ENCODE measurements at places on chromosomes 2 and 18.

GRCh38 chr2:8761529-8762164 is 75.8 kb downstream of the KIDINS220 start:
- DNase-seq, result no peak

DNA sequence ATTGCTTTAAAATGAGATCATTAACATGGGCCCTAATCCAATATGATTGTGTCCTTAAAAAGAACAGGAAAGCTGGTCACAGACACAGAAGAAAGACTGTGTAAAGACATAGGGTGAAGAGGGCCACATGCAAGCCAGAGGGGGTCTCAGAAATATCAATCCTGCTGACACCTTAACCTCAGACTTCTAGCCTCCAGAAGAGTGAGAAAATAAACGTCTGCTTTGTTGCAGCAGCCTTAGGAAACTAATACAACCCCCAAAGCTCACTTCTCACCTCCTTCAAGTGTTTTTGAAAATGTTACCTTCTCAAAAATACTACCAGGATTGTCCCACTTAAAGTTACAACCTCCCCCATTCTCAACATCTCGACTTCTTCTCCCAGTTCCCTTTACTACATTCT is 39.8 kb upstream of the SESTD1 start:
- DNase-seq, result no peak

DNA sequence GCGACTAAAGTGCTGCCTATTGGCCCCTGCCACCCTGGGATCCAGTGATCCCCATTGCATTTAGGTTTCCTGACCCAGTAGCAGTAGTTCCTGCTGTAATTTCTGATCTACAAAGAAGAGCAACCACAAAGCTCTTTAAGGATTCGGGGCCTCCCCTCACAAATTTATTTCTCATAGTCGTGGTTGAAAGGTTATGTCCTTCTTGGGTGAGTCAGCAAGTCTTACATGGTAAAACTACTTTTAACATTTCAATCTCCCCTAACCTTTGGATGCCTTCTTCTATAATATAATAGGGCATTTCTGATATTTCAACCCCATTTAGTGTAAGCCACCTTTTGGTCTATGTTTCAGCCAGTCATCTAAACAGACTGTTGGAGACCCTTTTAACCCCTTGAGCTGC is 14.9 kb downstream of the PIKFYVE start:
- no peak for DNase-seq

- no peak for DNase-seq
These were observed 167.5 kb downstream of the ALK start for GRCh38 chr2:29753671-29754444.

GRCh38 chr18:68314403-68314802 is 400.5 kb downstream of the TMX3 start:
- DNase-seq, result no peak

- DNase-seq, result no peak
These were observed 37.1 kb downstream of the FAM161A start for GRCh38 chr2:61816480-61817355.

GRCh38 chr2:121080013-121080772 is 204.8 kb downstream of the TFCP2L1 start:
- peak; percentile 41 for DNase-seq

GRCh38 chr2:215811409-215812345 is 201.7 kb downstream of the MREG start:
- DNase-seq, result no peak

GRCh38 chr2:120787822-120788700 is 52.4 kb downstream of the GLI2 start:
- no peak for DNase-seq

DNA sequence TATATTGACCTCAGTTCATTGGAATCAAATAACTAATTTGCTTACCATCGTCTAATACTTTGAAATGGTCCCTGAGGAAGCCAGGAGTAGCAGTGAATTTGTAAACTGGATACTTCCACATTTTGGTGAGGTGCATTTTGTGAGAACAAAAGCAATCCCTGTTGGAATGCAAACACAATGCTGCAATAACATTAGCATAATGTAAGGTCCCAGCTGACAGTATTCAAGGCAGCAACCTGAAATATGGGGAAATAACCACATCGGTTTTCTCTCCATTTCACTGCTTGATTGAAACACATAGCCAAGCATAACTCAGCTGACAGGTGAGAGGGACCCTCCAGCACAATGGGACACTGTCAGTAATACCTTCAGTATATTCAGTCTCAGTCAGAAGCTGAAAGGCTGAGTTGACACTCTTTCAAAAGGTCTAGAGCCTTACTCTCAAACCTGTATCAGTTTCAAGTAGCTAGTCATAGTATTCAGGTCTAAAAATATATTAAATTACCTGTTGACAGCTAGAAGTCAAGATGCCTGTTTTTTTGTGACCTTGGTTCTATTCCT is 1311.9 kb upstream of the NRXN1 start:
- no peak for DNase-seq

GRCh38 chr18:55534547-55534946 is 53.4 kb downstream of the TCF4 start:
- DNase-seq, result no peak

DNA sequence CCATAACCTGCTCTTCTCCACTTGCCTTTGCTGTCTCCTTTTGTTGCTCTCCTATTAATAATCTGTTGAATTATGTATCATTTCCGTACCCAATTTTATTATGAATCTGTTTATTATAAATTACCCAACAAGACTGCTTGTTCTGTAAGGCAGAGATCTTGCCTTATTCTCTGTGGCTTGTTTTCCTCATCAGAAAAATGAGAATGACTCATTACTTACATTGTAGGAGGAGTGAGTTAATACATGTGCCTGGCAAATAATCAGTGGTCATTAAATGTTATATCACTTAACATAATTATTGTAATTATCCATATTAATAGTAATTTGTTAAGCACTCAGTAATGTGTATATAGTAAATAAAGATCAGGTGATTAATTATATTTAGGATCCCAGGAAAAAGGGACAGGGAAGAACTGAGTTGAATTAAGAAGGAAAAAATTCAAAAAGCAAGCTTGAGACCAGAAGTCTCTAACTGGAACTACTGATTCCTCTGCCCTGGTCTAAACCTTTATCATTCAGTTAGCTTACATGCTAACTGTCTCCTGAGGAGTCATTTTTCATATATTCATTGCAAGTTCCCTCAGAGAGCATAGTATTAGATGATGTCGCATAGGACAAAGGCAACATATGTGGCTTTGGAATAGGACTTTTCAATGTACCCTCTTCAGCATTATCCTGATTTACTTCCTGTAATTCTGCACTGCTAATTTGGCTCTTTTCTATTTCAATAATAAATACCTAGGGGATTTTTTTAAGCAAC is 335.7 kb downstream of the GALNT13 start:
- DNase-seq, result no peak

DNA sequence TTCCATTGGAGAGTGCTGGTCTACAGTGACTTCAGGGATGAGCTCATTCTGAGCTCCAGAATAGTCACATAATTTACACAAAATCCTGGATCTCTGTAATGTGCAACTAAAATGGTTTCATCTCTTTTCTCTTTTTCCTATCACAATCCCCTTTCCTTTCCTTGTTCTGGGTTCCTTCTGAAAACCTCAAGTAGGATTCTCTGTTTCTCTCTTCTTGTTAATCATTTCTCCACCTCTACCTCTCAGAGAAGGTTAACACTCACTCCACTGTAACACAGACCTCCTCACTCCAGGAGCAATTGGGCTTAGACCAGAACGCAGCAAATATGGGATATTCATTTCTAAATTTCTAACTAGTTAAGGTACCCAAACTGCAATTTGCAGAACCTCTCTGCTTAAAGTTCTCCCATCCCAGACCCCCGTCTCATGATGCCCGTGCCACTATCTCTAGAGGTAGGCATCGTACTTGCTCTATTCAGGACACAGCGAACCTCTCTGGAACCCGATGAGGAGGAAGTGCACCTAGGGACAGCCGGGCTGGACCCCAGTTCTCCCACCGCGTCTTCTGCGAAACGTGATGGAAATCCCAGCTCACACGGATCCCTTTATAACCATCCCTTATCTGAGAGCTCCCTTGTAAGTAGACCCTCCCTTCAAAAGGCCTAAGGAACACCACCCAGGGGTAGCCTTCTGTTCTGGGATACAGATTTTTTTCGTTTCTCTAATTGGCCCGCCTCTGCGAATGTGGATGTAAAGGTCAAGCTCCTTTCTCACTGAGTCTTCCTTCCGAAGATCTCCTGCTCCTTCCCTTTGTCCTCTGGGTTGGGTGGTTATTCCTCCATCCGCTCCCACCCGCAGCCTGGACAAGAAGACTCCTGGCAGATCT is 1.3 kb downstream of the FOXI3 start:
- DNase-seq, result peak; percentile 27

- no peak for DNase-seq
These were observed 943.8 kb downstream of the LRP1B start for GRCh38 chr2:141187075-141187439.

GRCh38 chr2:220619525-220620220 is 952.4 kb downstream of the EPHA4 start:
- DNase-seq, result no peak

DNA sequence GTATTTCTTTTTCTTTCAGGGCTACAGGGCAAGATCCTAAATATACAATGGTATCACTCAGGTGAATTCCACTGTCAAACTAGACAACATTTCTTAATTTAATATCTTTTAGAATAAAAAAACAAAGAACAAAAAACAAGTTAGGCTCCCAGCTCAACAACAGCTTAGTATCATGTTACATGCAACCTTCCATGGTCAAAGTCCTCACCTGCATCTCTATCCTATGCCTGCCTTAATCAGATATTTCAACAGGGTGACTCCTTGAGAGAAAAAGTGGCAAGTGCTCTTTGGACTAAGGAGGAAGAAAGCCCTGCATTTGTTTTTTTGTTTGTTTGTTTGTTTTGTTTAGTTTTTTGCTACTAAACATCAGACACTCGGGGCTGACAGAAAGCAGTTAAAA is 50.2 kb downstream of the WDFY1 start:
- DNase-seq, result peak; percentile 5

DNA sequence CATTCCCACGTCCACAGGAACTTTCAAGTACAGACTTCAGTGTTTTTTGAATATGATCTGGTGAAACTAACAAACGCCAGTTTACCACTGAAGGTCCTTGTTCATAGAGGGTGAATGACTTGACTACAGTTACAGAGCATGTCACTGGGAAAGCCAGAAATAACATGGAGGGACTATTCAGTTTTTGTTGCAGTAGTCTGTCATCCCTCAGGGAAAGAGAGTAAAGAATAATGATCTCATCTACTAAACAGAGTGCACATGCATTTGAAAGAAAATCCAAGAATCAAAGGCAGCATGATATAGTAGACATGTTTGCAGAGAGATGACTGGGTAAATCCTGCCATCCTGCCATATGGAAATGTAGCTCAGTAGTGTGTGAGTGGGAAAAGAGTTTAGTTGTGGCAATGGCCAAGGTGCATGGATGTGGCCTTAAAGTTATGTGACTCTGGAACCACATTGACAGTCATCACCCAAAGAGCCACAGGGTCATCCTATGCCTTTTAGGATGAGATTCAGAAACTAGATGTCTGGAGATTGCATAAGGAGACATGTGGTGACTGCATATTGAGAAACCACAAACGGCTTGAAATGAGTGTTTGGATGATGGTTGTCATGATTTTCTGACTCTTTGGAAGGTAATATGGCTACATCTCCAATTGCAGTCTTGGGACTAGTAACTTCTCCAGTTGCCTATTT is 125.3 kb upstream of the ZEB2 start:
- DNase-seq, result no peak

DNA sequence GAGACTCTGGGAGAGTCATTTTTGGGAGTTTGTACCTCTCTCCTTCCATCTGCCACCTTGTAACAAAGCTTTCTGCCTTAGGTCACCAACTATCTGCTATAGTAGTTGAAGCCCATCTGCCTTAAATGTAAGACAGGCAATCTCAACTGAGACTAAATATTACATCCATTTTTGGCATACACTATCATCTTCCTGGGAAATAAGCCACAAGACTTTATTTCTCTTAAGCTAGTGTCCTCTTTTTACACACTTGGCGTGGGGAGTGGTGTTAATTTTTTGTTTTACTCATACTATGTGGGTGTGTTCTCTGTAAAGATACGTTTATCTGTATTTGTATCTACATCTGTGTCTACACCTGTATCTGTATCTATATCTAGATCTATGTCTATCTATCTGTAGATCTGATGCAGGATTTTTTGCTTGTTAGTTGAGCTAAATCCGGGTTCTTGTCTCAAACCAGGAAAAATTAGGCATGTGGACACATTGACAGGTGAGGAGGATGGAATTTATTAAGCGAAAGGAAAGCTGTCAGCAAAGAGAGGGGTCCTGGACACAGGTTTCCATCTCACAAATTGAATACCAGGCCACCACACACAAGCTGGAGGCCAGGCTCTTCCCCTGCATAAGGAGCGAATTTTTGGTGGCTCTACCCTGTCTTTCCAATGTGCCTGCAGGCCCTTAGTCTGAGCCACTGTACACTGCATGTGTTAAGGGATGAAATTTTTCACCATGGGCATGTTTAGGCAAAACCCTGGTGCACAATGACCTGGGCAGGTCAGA is 64.8 kb upstream of the RND3 start:
- DNase-seq, result no peak
